OCI-LY7 (cell line): ENCODE measurements at places on chromosomes 7 and 10.

DNA sequence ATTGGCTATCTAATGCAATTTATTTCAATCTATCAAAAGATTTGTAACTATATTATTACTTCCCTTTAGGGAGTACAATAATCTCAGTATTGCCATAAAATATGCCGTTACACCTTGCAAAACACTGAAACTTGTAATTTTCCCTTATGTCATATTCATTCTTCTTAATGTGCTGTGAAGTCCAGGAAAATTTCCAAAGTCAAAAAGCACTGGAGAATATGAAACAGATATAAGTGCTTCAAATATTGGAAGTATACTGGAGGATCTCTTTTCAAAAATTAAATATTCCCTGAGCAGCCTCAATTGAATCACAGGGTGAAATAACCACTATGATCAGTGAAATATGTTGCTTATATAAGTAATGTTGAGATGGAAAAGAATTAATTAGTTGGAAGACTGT is 356.0 kb downstream of the PPP1R3A start:
- no peak for DNase-seq

- DNase-seq, result no peak
Measured at GRCh38 chr7:157482025-157482424, 145.2 kb downstream of the DNAJB6 start.

DNA sequence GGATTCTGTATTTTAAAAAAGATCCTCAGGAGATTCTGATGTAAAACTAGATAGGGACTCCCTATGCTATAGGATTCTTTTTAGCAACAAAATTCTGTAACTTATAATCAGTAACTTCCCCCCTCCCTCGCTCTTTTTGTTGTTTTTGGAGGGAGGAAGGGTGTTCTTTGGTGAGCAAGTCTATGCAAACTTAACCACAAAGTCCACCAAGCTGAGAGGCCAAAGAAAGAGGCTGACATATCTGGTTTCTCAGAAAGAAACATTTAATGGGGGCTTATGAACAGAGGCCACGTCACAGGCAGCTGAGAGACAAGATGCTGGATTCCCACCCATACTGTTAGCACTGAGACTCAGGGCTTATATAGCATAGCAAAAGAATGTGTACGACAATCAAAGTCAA is 14.3 kb upstream of the ABCB5 start:
- no peak for DNase-seq

DNA sequence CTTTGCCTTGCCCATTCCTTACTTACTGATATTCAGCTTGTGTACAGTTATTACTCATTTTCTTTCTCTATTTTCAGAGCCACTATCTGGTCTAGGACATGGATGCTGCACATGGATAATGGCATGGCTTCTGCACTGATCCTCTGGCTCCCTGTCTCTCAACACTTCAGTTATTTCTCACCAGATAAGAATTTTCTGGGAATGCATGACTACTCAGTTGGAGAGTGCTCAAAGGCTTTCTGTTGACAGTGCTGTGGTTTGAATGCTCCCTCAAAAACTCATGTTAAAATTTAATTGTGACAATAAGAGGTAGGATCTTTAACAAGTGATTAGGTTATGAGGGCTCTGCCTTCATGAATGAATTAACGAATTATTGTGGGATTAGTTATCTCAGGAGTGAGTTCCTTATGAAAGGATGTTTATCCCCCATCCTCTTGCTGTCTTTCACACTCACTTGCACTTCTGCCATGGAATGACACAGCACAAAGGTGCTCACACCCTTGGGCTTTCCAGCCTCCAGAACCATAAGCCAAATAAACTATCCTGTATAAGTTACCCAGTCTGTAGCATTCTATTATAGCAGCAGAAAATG is 16.1 kb upstream of the PIK3CG start:
- no peak for DNase-seq

GRCh38 chr10:93095225-93095624 is 21.5 kb downstream of the CYP26A1 start:
- no peak for DNase-seq

DNA sequence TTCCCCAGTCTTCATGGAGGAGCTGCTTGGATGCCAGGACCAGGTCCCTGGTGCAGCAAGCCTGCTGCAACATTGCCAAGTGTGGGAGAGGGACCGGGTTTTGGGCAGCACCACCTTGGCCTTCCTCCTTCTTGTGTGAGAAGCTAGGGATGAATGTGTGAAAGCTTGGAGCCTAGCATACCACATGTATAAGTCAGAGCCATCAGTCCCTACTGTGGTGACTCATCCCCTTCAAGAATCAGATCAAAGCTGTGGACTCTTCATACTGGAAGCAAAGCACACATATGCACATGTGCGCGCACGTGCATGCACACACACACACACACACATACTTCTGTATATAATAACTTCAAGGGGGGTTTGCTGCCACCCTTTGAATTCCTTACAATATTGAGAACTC is 527.8 kb downstream of the LRMDA start:
- no peak for DNase-seq

GRCh38 chr10:35271086-35271858 is 65.0 kb upstream of the CCNY start:
- no peak for DNase-seq

GRCh38 chr10:132377326-132377725 is 19.7 kb upstream of the PWWP2B start:
- DNase-seq, result no peak

DNA sequence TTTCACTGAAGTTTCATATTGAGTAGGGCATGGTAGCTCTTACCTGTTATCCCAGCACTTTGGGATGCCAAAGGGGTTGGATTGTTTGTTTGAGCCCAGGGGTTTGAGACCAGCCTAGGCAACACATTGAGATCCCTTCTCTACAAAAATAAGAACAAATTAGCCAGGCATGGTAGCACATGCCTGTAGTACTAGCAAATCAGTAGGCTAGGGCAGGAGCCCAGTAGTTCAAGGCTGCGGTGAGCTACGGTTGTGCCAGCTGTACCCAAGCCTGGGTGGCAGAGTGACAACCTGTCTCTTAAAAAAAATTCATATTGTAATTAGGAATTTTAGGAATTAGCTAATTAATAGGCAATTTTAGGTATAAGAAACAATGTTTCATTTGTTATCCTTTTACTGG is 18.0 kb downstream of the BBIP1 start:
- no peak for DNase-seq

DNA sequence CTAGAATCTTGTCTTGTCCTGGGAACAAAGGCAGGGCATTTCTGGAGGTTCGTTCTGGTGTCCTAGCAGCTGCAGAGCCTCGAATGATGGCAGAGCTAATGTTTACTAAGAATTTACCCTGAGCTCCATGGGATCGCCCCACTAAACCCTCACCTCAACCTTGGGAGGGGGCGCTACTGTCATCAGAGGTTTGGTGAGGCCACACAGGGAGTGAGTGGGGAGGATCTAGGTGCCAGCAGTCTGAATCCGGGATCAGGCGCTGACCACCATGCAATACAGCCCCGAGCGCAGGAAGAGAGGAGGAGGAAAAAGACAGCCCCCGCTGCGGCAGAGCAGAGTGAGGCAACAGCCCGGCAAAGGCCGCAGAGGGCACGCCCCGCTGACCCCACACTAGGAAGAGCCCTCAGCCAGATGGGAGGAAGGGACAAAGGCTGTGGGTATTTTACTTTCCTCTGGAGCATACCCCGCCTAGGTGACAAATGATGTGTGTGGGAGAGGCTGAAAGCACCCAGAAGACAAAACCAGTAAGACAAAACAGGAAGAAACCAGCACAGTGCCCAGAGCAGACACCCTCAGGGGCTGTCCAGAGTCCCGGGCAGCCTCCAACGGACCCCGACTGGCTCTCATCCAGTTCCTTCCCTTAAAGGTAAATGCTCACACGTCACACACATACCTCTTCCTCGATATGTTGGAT is 103.5 kb downstream of the FAM53B start:
- DNase-seq, result no peak

DNA sequence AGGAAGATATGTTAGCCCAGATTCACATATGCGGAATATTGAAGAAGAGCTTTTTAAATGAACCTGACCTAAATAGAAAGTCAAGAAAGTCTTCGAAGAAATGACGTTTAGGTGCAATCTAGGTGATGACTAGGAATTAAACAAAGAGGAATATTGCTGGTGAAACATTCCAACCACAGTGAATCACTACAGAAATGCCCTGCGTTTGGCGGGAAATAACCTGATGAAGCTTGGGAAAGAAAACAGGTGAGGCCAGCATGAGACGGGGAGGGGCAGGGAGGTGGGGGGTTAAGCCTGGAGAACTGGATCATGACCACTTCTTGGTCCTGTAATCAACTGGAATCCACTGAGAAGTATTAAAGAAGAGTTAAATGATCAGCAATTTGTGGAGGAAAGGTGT is 299.4 kb upstream of the VSTM2A start:
- no peak for DNase-seq

- DNase-seq, result no peak
Measured at GRCh38 chr10:75030371-75030770, 81.1 kb upstream of the SAMD8 start.

GRCh38 chr10:121662945-121663917 is 65.0 kb upstream of the FGFR2 start:
- DNase-seq, result peak; percentile 1

GRCh38 chr10:22617516-22617915 is 96.9 kb downstream of the PIP4K2A start:
- peak; percentile 40 for DNase-seq

- no peak for DNase-seq
Measured at GRCh38 chr7:103712991-103713778, 267.2 kb upstream of the SLC26A5 start.

- DNase-seq, result no peak
Measured at GRCh38 chr10:70337201-70337651, 45.2 kb downstream of the LRRC20 start.

- DNase-seq, result no peak
Measured at GRCh38 chr10:132796846-132797245, 10.9 kb upstream of the NKX6-2 start.

DNA sequence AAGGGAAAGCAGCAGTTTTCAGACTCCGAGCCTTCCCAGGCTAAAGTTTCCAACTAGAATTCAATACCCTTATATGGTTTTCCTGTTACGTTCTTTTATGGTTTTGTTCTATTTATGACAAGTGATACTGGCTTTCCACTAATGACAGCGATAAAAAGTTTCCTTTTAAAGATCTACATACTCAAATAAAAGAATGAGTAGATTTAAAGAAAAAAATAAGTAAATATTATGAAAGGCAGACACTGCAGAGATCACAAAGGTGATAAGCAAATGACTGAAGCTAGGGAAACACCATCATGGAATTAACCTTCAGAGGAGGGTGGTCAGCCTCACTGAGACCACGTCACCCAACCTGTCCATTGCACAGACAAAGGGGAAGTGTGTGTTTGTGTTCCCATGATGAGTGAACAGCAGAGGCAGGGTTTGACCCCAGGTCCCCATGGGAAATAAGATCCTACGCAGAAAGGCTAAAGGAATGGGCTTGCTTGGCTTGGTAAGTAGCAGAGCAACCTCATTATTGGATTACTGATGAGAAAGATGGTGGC is 4.0 kb downstream of the VSIR start:
- no peak for DNase-seq

GRCh38 chr10:29028486-29028885 is 260.4 kb upstream of the LYZL1 start:
- DNase-seq, result no peak

- peak; percentile 20 for DNase-seq
Measured at GRCh38 chr7:128939861-128940410, 2.2 kb downstream of the IRF5 start.

GRCh38 chr10:61949687-61950086 is 48.2 kb downstream of the ARID5B start:
- no peak for DNase-seq

GRCh38 chr7:26617066-26617465 is 247.3 kb downstream of the SKAP2 start:
- no peak for DNase-seq

GRCh38 chr7:15612205-15612604 is 50.4 kb upstream of the AGMO start:
- DNase-seq, result no peak

DNA sequence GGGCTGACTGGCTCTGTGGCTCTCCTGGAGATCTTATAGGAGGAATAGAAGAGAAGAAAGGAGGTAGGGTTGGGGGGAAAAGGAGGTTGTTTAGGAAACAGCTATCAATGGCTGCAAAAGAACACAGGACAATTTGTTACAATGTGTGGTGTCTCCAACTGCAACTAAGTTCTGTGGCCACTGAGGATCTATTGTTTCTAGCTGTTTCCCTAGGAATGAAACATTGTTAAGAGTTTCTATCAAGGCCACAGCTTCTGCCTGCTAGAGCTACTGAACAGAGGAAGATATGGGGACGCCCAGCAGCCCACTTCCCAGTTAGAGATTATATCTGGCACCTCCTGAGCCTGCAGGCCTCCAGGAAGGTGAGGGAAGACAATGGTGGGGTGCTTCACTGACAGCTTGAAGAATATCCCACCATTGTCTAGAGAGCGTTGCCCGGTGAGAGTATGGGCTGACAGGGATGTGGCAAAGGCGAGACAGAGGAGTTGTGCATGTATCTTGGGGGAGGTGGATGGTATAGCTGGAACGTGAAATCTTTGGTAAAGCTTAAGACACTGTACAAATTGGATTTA is 4.0 kb downstream of the SCD start:
- DNase-seq, result no peak

GRCh38 chr10:125929618-125930017 is 33.3 kb downstream of the FANK1 start:
- no peak for DNase-seq

GRCh38 chr10:112728118-112728883 is 221.7 kb upstream of the TCF7L2 start:
- DNase-seq, result no peak

DNA sequence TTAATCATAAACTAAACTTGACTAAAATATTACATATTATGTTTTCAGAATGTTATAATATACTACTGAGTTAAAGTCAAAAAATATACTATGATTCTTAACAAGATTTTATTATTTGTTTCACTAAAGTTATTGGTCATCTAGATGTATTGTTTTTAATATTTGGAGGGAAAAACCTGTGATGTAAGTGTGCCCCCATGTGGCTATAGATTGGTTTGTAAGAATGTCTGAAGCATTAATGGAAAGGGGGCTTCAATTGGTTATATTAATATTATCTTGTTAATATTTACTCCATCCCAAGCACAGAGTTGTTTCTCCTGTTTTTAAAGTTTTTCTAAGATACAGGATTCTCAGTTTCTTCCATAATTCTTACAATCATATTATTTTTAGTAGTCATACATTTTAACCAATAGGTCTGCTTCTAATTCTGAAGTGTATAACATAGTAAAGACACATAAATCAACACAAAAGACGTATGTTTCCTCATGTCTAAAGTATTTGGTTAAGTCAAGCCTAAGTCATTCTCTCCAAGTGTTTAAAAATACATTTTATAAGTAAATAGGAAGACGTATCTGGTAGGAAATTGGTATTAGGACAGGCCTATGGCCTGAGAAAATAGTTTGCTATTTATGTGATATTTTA is 58.0 kb downstream of the GNAT3 start:
- peak; percentile 8 for DNase-seq

GRCh38 chr10:78981257-78981969 is 87.4 kb upstream of the ZMIZ1 start:
- peak; percentile 34 for DNase-seq

DNA sequence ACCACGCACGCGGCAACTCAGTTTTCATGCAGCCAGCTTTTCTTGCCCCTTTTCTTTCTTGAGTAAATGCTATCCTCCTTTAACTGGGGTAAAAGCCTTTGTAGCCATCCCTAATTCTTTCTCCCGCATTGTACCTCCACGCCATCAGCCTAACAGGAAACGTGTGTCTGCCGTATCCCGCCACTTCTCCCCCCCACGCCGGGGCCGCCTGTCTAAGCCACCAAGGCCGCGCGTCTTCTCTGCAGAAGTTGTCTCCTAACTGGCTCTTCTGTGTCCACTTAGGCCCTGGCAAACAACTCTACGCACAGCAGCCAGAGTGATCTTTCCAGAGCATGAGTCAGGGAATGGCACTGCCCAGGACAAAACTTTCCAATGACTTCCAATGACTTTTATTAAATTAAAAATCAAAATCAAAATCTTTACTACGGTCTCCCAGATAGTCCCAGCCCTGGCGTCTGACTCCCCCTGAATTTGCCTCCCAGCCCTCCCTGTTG is 74.6 kb downstream of the XRCC2 start:
- DNase-seq, result no peak
